ENCODE measurements at places on chromosomes 6 and 20. TPM values are rescaled to one million over a fixed set of nuclear protein-coding genes. Genes with fewer than 3 reads are reported as not detected.

DNA sequence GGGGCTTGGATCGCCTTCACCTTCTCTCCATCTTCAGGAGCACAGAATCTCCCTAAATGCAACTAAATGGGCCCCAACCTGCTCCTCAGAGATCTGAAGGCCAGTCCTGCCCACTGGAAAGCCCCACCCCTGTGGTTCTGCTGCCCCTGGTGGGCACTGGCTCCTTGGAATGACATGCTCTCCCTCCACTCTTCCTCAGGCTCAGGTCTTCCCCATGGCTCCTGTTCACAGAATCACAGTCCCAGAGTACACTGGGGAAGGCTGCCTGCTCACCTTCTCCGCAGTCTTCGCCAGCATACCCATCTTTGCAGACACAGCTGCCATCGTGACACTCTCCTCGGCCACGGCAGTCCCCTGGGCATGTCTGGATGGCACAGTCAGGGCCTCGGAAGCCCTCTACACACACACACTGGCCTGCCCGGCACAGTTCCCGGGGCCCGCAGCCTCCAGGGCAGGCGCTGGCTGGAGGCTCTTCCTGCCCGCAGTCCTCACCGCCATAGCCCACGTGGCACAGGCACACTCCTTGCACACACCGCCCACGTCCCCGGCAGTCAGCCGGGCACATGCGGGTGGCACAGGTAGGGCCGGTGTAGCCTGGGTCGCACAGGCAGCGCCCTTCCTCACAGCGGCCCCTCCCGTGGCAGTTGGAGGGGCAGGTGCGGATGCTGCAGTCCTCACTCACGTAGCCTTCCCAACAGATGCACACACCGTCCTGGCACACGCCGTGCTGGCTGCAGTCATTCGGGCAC is 13.6 kb downstream of the TNXB start:
- H3K4me3 ChIP-seq = no peak overlapping the region
- no peaks in the 10 kb centered on the region for H3K36me3 ChIP-seq
- H3K27ac ChIP-seq = no peak overlapping the region

Gene LPA
- not detected for total RNA-seq

DNA sequence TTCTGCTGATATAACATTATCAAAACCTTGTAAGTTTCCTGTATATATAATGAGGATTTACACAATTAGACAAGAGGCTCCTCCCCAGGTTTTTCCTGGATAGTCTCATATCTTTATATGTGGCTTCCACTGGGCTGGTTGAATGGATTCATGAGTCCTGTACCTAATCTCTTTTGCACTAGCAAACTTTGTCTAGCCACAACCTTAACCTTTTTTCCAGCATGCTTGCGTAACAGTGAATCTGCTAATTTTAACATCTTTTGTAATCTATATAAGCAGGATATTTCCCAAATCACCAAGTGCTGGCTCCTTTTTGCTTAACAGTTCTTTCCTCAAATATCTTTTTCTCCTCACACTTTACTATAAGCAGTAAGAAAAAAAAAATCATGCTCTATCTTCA is 153.6 kb downstream of the COL21A1 start:
- H3K4me3 ChIP-seq = no peak overlapping the region
- H3K27me3 ChIP-seq = no peaks in the 10 kb centered on the region
- no peak for DNase-seq

Gene FHL5
- not detected for total RNA-seq

GRCh38 chr6:37029249-37029971 is 24.0 kb downstream of the FGD2 start:
- peak; percentile 69 for DNase-seq
- no peak overlapping the region for H3K27ac ChIP-seq
- H3K36me3 ChIP-seq = peaks cover 3% of the 10 kb centered on the region

Gene ENPP1
- 0.42 TPM for total RNA-seq

DNA sequence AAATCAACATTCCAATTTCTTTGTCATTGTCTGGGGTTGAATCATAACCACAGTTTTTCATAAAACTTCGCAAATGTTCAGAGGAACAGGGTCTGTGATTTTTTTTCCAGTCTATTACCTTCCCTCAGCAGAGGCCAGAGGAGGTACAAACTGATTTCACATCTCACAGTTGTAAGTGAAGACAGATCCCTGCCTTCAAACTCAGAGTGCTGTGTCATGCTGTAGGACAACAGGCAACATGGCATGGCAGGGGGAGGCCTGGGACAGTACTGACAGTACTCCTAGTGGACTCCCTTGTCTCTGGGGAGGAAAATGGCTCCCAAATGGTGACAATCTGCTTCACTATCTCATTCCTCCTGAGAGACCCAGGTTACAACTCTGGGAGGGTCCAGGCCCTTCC is 308.6 kb downstream of the CDC5L start:
- H3K27ac ChIP-seq = no peak overlapping the region
- no peak overlapping the region for H3K4me3 ChIP-seq
- DNase-seq = no peak
- no peaks in the 10 kb centered on the region for H3K36me3 ChIP-seq

- DNase-seq = no peak
- no peak overlapping the region for H3K4me3 ChIP-seq
- H3K4me1 ChIP-seq = peaks cover 22% of the 10 kb centered on the region
- H3K27me3 ChIP-seq = no peaks in the 10 kb centered on the region
- no peaks in the 10 kb centered on the region for H3K36me3 ChIP-seq
Measured at GRCh38 chr20:48831718-48832404, 4.1 kb upstream of the PREX1 start.

- no peaks in the 10 kb centered on the region for H3K36me3 ChIP-seq
- no peaks in the 10 kb centered on the region for H3K27me3 ChIP-seq
- no peaks in the 10 kb centered on the region for H3K4me1 ChIP-seq
- no peak overlapping the region for H3K27ac ChIP-seq
Measured at GRCh38 chr20:39563349-39563748, 601.2 kb downstream of the DHX35 start.

DNA sequence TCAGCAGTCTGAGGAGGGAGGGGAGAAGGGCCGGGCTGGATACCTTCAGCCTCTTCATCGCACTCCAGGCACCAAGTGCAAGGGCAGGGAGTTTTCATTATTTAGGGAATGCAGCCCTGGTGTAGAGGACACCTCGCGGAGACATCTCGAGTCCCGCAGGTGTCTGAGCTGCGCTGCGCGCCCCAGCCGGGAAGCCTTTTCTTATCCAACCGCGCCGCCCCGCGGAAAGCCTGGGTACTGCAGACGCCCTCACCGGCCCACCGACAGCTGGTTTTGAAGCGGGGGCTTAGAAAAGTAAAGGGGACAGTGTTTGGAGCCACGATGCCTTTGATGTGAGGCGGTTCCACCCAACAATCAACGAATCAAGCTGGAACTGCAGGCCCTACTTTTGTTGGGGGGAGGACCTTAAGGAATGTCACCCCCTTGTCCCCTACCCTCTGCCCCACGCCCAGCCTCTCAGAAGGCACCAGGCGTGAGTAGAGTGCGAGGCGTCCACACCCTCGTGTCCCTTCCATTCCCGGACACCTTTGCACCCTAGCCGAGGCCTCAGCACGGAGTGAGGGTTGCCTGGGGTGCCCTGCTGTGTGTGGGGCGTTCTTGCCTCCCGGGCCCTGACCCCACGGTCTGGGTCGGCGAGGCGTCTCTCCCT is 8.6 kb downstream of the NKX2-2 start:
- H3K36me3 ChIP-seq = no peaks in the 10 kb centered on the region
- no peak overlapping the region for H3K27ac ChIP-seq
- peaks cover 28% of the 10 kb centered on the region for H3K4me1 ChIP-seq
- no peak overlapping the region for H3K4me3 ChIP-seq
- H3K27me3 ChIP-seq = no peaks in the 10 kb centered on the region

Gene OR2B6
- total RNA-seq = not detected

DNA sequence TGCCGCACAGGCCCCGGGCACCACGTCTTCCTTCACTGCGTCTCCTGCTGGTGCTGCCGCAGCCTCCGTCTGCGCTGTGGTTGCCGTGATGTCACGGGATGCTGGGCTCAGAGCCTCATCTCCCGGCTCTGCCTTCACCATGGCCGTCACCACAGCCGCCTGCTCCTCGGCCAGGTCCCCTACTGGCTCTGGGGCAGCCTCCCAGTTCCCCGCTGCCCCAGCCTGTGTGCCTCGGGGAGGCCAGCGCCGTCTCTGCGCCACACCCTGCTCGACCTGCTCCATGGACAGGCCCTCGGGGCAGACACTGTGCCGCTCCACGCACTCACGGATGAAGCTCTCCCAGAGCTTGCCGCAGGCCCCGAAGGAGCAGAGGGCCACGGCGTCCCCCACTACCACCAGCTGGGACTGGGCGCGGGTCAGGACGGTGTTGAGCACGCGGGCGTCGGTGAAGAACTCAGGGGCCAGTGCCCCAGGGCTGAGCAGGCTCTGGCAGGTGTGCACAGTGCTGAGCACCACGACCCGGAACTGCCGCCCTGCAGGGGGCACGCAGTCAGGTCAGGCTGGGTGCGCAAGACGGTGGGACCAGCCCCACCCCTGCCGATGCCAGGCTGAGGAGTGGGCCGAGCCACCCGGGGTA is 8.2 kb downstream of the HELZ2 start:
- H3K36me3 ChIP-seq = peaks cover 48% of the 10 kb centered on the region
- H3K4me3 ChIP-seq = no peak overlapping the region
- H3K27me3 ChIP-seq = no peaks in the 10 kb centered on the region
- H3K4me1 ChIP-seq = peaks cover 34% of the 10 kb centered on the region
- no peak overlapping the region for H3K27ac ChIP-seq

- DNase-seq = no peak
- no peaks in the 10 kb centered on the region for H3K4me1 ChIP-seq
- peaks cover 87% of the 10 kb centered on the region for H3K36me3 ChIP-seq
- no peak overlapping the region for H3K4me3 ChIP-seq
Measured at GRCh38 chr20:47235853-47236638, 120.5 kb downstream of the ZMYND8 start.

DNA sequence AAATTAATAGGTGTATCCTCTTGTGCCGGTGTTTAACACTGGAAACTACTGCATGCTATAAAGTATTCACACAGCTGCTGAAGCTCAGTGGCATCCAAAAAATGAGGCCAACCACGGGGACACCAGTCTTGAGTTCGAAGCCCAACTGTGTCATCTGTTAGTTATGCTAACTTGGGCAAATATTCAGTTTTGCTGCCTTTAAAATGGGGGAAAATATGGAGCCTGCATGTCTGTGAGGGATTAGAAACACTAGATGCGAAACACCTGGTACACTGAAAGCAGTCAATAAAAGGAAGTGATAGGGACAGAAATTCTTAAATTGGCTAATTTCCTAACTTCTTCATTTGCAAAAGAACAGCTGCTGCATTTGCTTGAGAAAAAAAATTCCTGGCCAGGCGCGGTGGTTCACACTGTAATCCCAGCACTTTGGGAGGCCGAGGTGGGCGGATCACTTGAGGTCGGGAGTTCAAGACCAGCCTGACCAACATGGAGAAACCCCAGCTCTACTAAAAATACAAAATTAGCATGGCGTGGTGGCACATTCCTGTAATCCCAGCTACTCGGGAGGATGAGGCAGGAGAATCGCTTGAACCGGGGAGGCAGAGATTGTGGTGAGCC is 36.6 kb upstream of the MLIP start:
- no peak for DNase-seq
- no peaks in the 10 kb centered on the region for H3K27me3 ChIP-seq
- H3K4me3 ChIP-seq = no peak overlapping the region
- H3K27ac ChIP-seq = no peak overlapping the region
- H3K4me1 ChIP-seq = no peaks in the 10 kb centered on the region
